ENCODE measurements at places on chromosomes 6 and 20.
A peak's percentile ranks its signal among the peaks of the same experiment; 100 is the strongest.

DNA sequence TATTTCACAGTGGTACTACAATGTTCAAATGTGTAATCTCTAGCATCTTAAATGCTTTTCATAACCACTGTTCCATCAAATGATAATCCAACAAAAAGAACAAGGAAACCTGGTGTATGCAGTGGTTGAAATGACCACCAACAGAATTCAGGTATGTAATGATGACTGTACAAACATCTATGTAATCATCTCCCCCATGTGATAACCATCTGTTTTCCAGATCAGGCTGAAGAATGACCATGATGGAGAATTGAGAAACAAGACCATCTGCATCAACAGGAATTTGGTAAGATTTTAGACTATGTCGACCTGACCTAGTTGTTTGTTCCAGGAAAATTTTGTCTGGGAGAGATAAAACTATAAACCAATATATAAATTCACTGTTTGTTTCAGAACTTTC lies 81.3 kb upstream of the ASCC3 start:
- no peak for ATAC-seq

DNA sequence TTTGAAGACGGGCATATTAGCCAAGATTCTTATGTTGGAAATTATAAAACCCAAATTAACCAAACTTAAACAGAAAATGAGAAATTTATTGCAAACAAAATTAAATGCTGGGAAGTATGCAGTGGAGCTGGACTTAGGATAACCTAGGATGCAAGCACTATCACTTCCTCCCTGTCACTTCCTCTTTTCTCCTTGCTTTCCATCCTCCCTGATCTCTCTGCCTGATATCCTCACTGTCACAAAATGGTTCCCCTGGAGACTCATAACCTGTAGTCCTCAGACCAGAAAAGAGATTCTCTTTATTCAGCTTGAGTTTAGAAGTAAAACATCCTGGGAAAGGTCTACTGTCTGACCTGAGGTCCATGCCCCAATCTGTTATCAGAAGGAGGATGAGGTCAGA lies 7.4 kb upstream of the KLHL32 start:
- no peak for ATAC-seq

GRCh38 chr6:27139756-27140579 lies 107.5 kb upstream of the PRSS16 start:
- ATAC-seq, result peak; percentile 28

GRCh38 chr6:33147807-33148666 lies 44.2 kb downstream of the COL11A2 start:
- no peak for ATAC-seq

DNA sequence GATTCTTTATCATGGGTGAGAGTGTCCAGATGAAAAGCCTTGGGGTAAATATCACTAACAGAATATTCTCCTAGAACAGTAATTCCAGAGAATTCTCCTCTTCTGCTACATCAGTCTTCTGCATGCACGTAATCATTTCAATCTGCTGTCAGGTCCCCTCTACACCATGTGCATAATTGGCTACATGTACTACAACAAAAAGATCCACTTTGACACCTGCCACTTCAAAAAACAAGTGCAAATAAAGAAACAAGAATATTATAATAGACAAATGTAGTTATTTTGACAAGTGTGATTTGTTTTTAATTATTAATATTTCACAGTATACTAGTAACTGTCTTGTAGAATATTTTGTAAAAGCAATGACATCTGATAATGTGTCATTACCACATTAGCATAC lies 154.2 kb downstream of the SAMD5 start:
- no peak for ATAC-seq

GRCh38 chr6:159620947-159621346 lies 72.1 kb downstream of the SOD2 start:
- no peak for ATAC-seq
